ENCODE measurements at places on chromosomes 2 and 18.

DNA sequence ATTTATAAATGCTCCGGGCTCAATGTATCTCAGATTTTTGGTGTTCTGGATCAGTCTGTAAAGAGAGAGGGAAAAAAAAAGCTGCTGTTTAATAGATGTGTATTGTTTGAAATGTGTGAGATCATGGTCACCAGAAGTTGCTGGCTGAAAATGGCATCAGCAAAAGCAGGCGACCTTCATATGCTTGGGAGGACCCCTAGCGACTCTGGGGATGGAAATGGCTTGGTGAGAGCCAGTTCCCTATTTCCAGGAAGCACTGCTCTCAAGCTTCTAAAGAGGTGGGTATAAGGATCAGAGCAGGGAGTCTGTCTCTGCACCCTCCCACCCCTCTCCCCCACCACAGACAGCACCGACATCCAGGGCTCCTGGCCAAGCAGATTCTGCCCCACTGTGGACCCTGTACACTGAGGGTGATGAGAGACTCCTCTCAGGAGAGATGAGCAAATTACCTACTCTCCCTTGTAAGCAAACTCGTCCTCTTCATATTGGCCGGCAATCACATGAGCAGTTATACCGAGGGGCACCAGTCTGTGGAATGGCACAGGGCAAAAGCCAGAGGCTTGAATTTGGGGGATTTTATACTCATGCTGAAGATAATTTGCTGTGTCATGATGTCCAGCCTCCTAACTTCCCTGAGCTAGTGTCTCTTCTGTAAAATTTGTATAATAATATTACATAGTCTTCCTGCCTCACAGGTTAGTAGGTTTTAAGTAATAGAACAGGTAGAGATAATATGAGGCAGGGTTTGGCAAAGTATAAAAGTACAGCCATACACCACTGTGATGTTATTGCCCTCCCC is 29.6 kb downstream of the LHCGR start:
- DNase-seq: no peak

DNA sequence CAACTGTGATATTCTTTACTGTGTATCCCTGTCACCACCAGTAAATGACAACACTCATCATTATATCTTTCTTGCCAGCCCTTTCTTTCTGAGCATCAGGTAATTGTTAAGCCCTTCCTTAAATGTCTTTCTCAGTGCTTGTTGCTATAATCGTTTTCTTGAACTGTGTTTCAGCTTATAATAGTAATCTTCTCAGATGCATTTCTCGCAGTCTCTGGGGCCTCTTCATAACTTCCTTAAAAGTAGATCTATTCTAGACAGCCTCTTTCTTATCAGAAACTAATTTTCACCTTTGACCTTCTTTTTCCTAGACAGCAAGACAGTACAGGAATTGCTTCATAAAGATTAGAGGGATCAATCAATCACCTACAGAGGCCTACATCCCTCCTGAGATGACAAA is 648.1 kb downstream of the CPS1 start:
- DNase-seq: no peak

- DNase-seq: peak; percentile 47
These were observed 23.9 kb upstream of the CCDC68 start for GRCh38 chr18:54983041-54983686.

GRCh38 chr2:50343150-50343830 is 688.6 kb downstream of the NRXN1 start:
- no peak for DNase-seq

DNA sequence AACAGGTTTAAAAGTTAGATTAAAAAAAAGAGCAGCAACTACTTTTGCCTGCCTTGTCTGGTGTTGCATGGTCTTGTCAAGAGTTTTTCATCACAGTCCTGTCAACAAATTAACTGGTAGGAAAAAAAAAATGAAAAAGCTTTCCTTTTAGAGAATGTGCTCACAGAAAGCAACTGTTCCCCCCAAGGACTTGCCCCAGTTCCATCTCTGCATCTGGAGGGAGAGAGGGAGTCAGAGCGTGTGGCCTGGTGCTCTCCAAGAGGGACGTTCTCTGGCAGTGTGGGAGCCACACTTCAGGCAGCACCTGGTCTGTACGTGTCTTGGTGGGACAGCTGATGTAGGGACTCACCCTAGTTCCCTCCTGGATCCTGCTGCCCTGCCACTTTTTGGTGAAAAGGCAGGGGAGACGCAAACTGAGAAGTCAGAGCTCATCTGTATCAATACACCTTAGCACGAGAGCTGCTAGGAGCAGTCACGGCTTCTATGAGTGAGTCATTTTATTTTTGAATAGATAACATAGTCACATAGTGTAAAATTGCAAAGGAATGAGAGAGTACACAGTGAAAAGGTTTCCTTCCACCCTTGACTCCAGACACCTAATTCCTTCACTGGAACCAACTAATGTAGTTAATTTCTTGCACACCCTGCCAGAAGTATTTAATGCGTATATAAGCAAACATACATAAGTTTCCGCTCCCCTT is 172.5 kb upstream of the MGAT5 start:
- no peak for DNase-seq

- DNase-seq: peak; percentile 68
These were observed 36.1 kb upstream of the GPD2 start for GRCh38 chr2:156399950-156400705.

DNA sequence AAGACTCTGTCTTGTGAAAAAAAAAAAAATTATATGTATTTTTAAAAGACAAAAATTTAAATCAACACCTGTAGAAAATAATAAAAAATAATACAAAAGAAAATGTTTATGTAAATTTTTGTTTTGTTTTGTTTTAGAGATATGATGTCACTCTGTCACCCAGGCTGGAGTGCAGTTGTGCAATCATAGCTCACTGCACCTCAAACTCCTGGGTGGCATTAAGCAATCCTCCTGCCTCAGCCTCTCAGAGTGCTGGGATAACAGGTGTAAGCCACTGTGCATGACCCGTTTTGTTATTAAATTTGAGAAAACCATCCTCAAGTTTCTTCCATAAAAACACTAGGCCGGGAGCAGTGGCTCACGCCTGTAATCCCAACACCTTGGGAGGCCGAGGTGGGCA is 56.2 kb upstream of the B3GNT7 start:
- DNase-seq: no peak

GRCh38 chr2:40448476-40449079 is 3.3 kb downstream of the SLC8A1 start:
- DNase-seq: peak; percentile 10

- no peak for DNase-seq
These were observed 961 bp downstream of the GEN1 start for GRCh38 chr2:17754773-17755425.

DNA sequence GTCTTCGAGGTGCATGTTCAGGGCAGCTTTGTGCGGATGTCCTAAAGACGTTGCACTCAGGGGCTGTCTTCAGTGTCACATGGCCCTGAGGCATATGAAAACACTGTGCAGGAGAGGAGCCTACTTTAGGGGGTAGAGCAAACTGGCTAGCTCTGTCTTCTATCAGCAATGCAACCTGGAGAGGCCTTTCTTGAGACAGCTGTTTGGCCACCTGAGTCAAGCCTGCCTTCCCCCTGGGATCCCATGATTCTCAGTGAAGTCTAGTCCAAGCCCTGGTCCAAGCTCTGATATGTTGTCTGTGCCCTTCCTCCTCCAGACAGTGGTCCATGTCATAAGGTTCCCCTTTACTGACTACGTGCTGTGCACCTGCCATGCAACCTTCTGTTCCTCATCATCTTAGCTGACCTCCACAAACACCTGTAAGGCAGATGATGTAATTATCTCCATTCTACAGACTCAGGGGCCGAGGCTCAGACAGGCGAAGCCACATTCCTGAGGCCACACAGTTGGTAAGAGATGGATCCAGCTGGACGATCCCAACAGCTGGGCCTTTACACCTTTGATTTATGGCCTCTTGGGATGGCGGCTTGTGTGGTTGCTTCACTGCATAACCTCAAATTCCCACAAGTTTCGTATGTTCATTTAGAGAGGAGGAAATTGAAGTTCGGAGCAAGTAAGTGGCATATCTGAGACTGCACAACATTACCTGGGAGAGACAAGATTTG is 109.9 kb downstream of the COPS8 start:
- no peak for DNase-seq

DNA sequence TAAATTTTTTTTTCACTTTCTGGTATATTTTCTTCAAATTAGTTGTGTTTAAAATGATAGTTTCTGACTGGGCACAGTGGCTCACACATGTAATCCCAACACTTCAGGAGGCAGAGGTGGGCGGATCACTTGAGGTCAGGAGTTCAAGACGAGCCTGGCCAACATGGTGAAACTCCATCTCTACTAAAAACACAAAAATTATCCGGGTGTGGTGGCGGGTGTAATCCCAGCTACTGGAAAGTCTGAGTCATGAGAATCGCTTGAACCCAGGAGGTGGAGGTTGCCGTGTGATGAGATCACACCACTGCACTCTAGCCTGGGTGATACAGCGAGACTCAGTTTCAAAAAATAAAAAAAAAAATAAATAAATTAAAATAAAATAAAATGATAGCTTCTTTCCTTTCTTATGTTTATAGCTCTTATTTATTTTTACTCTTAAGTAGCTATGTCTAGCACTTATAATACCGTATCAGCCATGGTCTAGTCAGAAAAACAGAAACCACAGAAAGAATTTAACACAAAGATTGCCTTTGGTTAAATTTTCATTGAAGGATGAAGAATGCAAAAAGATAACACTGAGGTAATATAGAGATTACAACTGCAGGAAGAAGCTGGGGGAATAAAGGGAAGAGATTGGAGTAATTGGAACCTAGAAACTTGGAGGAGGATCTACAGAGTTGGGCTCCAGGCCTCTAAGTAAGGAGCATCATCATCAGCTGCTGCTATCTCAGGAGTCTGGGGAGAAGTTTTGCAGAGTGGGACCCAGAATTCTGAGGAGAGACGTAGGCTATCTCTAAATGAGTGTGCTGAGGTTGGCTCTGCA is 54.7 kb upstream of the MBOAT2 start:
- peak; percentile 84 for DNase-seq

GRCh38 chr2:190467575-190468083 is 59.5 kb downstream of the MFSD6 start:
- DNase-seq: no peak

- no peak for DNase-seq
These were observed 15.3 kb downstream of the CAPN14 start for GRCh38 chr2:31202041-31202440.

DNA sequence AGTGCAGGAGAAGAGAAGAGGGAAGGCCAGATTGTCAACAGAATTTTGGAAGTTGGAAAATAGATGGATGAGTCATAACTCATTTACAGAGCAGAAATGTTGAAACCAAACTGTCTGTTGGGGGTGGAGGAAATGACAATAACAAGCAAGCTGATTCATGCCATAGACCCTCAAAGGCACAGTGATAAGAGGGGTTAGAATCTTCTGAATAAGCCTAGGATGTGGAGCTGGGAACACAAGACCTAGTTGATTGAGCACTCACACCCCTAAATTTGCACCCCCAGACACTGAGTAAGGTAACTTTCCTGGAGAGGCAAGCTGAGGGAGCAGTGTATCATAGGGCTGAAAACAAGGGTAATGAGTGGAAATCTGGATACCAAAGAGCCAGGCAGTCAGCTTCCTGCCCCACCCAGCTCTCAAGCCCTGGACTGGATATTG is 141.4 kb downstream of the SCG2 start:
- DNase-seq: peak; percentile 67

DNA sequence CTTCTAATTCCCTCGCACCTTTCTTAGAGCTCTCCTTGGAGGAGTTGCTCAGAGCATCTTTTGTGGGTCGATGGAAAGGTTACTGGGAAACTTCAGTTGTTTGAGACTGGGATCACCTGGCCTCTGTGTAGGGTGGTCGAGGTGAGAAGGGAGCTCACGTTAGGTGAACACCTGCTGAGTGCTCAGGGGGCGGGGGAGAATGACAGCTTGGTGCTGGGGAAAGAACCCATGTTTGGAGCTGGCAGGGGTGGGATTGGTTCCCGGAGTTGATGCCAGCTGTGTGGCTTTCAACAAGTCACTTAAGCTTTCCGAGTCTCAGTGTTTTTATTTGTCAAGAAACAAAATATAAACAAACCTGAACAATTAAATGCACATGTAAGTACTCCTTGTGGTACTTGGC is 122.3 kb downstream of the GLI2 start:
- no peak for DNase-seq

DNA sequence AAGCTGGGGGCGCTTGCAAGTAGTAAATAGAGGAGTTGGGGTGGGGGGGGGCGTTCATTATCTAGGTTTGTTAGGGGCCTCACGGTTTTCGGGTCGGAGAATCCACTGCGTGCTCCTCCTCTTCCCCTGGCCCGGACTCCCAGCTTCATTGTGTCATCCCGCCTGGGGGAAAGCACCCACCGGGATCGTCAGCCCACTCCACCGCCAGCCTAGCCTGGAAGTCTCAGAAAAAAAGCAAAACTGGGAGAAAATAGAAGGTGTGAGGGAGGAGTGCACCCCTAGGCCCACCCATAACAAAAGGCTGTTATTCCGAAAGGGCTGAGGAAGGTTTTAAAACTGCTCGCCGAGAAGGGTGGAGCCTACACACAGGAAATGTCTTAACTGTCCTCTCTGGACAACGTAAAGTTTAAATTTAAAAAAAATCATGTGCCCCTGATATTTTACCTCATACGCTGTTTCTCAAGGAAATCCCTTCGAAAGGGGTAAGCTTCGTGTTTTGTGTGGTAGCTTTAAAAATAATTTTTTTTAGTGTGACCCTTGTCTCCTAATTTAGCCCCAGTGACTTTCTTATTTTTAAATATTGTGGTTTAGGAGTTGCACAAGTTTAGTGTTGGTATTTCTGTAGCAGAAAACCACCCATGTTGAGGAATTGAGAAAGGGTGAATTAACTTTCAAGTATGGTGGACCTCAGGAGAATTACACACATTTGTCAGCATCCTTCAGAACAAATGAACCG is 104.2 kb downstream of the SPTBN1 start:
- DNase-seq: no peak

- DNase-seq: no peak
These were observed 45.7 kb downstream of the APOB start for GRCh38 chr2:20997953-20998722.

DNA sequence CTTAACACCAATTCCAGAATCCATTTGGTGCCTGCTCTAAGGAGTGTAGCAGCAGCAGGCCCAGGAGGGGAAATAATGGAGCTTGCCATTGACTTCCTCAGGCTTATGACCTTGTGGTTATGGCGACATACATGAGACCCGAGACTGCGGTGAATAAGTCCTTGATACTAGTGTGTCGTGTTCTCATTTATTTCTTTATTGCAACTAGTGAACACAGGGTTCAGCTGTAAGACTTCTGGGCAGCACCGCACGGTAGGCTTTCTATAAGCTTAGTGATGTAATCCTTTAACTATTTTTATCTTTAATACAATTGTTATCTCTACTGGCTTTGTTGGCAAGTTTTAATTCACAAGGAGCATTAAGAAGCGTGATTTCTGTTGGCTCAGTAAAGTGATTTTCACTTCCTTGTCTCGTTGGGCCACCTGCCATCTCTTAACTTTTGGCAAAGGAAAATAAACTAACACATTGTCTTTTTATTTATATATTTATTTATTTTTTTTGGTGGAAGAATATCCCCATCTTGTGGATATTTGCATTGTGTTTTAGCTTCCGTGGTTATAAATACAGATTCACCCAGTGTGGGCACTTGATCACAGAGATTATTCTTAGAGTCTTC is 139.8 kb downstream of the LTBP1 start:
- DNase-seq: no peak

DNA sequence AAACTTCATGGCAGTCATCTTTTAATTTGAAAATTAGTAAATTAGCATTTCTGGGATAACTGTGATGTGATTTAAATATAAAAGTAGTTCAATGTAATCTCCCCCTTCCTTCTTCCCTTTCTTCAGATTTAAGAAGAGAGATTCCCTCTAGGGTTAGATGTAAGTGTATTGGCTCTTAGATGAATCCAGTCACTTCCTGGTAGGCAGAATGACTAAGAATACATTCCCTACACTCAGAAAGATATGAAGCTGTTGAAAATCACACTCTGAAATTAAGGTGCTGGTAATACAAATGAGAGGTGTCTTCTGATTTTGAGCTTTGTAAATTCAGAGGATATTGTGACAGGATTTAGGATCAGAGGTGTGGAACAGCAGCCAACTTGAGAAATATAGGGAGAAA is 71.6 kb downstream of the TDRD15 start:
- no peak for DNase-seq

All from HCT116 (cell line).